ENCODE measurements at places on chromosomes 7 and 10.

- DNase-seq = peak; percentile 47
Observed at GRCh38 chr7:7772397-7772821, 54.0 kb upstream of the RPA3 start.

- DNase-seq = no peak
Observed at GRCh38 chr7:92751902-92752901, 84.2 kb downstream of the CDK6 start.

- no peak for DNase-seq
Observed at GRCh38 chr7:129574487-129574886, 37.0 kb upstream of the NRF1 start.

- DNase-seq = peak; percentile 30
Observed at GRCh38 chr10:135601-136464, 578 bp downstream of the ZMYND11 start.

DNA sequence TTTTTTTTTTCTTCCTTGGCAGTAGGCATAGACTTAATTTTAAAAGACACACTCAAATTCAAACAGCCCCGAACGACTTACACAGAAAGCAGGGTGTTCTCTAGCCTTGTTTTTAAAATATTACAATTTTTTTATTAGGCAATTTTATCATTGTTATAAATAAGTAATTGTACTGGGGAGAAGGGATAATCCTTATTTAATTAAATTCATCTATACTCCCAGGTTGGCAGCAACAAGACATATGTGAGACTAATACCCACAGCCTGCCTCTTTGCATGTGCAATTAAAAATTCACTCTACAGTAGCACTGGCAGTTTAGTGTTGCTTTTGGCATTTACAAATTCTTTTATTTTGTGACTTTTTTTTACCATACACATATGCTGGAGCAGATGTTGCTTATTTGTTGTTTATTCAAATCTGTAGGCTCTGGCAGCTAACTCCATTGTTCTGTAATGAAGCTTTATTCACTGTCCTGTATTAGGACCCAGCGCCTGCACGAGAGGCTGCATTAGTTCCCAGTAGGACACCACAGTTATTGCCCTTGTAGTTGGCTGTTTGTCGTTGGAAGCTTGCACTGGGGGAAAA lies 84.9 kb upstream of the PPP1R17 start:
- no peak for DNase-seq

GRCh38 chr10:75102830-75103673 lies 8.4 kb upstream of the SAMD8 start:
- no peak for DNase-seq

DNA sequence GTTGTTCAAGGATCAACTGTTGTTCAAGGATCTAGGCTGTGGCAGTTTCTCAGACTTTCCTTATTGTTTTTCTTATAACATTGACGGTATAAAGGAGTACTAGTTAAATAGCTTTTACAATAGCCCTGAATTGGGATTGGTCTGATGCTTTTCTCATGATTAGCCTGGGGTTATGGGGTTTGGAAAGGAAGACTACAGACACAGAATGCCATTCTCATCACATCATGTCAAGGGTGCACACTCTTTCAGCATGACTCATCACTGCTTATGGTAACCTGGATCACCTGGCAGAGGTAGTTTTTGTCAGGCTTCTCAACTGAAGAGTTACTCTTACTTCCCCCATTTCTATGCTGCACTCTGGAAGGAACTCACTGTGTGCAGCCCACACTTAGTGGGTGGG lies 194.2 kb upstream of the NPSR1 start:
- no peak for DNase-seq

GRCh38 chr10:8070440-8070839 lies 16.0 kb downstream of the GATA3 start:
- DNase-seq = no peak

GRCh38 chr7:20312562-20312961 lies 18.1 kb upstream of the ITGB8 start:
- peak; percentile 40 for DNase-seq

DNA sequence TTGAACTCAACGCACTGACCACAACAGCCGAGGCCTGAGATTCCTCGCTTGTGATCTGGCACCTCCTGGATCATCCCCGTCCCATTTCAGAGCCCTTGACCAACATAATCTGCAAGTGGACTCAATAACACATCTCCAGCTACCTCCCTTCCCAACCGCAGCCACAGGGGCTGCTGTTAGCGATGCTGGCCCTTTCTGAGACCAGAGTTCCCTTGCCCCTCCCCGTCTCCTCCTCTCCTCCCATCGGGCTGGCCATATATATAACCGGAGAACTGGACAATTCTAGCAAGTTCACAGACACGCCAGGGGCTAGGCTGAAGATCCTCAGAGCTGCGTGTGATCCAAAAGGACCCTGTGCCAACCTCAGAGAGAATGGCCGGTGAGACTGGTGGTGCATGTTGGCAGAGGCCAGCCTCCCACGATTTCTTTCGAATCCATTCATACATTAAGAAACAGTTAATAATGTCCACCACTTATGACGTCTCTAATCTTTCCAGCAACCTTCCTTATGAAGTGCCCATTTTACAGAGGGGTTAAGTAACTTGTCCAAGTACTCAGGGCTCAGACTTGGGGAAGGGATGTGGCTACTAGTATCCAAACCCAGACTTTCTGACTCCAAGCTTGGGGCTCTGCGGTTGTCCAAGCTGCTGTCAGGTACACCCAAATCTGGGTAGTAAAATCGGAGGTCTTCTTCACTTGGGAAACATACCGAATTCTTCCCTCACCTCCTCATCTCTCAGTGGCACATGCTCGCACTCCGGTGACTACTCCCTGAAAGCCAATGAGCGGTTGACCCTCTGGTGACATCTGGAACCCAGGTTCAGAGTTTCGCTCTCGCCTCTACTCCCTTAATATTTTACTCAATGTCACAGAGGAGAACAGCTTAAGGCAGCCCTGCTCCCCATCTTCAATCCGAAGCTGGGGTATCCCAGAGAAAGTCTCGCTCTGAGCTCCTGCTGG lies 11.2 kb upstream of the FEZF1 start:
- no peak for DNase-seq

- DNase-seq = no peak
Observed at GRCh38 chr10:16866541-16867275, 49.5 kb upstream of the RSU1 start.

DNA sequence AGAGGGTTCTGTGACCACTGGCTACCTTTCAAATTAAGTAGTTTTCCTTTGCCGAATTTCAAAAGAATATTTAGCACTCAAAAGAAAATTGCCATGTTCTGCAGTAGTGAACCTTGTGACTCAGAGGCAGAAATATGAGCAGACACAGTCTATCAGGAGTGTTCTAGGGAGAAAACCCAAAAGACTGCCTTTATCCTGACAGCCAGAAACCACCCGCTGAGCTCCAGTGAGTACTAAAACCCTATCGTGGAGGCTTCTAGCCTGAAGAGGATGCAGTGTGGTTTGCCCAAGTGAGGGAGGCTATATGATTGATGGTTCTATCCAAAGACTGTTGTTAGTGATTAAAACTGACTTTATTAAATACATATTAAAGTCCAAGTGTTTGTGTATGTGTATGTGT lies 21.9 kb downstream of the CHRM2 start:
- DNase-seq = no peak

- peak; percentile 97 for DNase-seq
Observed at GRCh38 chr7:2527505-2528467, 8.2 kb downstream of the LFNG start.

- no peak for DNase-seq
Observed at GRCh38 chr10:35639021-35639727, 2.9 kb downstream of the FZD8 start.

DNA sequence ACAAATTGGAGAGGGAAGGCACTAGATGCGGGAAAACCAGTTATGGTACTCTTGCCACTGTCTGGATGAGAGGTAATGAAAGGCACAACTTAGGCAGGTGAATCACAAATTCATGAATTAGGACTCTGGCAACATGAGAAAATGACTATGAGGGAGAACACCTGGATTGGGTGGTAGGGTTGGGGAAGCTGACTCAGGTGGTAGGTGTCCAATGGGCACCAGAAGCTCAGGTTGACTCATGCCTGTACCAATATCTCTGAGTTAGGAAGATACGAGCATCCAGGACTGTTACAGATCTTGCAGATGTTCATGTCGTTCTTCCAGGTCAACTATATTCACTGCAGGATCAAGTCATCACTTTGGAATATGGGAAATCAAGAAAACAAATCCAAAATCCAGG lies 56.7 kb downstream of the NPY start:
- DNase-seq = no peak

DNA sequence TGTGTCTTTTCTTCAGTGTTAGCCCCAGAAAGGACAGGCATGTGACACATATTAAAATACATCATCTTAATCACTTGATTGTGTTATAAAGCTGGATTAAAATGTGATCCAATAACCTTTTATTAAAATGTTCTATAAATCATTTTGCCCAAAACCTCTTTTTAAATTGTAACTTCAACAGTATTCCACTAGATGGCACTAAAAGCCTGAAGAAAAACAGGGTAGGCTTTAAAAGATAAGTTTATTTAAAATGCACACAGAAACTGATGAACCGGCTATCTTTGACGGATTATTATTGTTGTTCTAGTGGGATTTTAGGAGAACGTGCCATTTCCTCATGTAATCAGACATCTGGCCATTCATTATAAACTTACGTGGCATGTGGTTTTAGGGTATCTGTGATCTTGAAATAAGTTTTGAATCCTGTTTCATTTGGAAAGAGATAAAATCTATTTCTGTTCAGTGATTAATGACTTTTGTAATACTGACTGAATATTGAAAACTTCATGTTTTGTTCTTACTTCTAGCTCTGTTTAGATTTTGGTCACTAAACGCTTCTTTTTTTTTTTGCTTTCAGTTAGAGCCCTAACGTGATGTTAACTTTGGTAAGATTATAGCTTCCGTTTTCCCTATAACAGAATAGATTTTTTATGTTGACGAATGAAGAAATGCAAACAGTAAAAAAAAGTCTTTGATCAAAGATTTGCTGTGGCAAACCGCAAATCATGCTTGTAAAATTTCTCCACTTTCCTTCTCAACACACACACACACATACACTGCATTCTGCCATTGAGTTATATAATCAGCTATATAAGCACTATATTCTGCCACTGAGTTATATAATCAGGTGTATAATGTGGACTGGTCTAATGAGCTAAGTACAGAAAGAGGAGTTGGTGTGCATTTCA lies 13.6 kb downstream of the VPS50 start:
- DNase-seq = peak; percentile 28

DNA sequence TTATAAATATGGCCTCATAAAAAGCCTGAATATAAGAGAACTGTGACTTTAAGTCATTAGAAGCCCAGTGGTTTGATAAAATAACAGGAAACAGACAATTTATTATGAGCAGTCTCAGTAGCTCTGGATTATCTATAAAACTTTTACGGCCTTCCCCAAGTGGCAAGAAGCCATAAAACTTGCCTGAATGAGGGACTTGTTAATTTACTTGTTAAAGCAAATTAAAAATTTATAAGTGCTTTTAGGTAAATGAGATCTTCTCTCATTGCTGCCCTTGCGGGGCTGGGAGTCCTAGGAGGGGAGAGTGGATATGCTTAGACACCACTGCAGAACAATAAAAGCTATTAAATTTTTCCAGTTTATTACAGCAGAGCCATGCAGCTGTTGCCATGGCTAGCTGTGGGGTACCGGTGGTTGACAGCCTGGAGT lies 499.9 kb downstream of the AUTS2 start:
- no peak for DNase-seq

GRCh38 chr7:34762764-34763163 lies 104.7 kb downstream of the NPSR1 start:
- DNase-seq = no peak

- DNase-seq = no peak
Observed at GRCh38 chr7:738723-739454, 11.8 kb upstream of the PRKAR1B start.

GRCh38 chr10:117792214-117792613 lies 249.7 kb downstream of the EMX2 start:
- DNase-seq = no peak

- no peak for DNase-seq
Observed at GRCh38 chr10:129027906-129028305, 439.1 kb upstream of the MGMT start.

DNA sequence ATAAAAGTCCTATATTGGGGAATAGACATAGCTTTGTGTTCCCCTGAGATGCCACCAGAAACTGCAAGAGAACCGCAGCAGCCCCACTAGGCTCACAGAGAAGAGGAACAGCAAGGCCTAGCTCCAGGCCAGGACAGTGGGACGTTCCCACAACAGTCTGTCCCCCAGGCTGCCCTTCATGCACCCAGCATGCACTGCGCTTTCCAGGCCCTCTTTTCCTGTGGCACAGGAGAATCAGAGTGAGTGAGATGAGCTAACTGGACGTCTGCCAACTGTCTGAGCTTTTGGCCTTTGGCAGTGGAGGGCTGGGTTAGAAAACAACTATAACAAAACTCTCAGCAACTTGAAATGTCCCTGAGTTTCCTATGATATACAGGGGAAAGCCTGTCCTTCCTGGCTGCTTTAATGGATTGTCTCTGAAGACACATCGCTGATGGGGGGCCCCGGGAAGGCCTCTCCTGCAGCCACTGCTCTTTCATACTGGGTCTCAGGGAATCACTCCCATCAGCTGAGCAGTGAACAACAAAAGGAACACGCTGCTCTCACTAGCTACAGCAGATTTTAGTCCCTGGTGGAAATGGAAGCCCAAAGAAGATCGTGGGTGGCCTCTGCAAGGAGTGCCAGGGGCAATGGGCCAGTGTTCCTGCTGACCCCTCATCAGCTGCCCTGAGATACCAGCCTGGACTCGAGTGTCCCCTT lies 53.5 kb downstream of the PODXL start:
- DNase-seq = peak; percentile 26

GRCh38 chr10:125133696-125134482 lies 26.5 kb downstream of the CTBP2 start:
- DNase-seq = no peak

- no peak for DNase-seq
Observed at GRCh38 chr10:102649797-102650654, 5.7 kb downstream of the TRIM8 start.

DNA sequence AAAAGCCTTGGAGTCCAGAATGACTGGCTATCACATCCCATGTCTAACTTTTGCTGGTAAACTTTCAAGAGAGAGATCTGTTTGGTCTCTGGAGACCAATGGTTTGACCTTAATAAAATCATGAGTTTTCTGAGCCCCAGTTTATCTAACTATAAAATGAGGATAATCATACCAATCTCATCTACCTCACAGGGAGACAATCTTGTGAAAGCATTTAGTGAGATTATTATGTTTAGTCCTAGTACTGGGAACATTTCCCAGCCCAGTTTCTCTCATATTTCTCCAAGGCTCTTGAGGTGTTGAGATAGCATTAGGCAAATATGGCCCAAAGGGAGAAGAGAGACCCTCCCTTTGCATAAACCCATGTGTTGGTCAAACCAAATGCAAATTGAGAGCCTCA lies 25.8 kb downstream of the ABCC2 start:
- no peak for DNase-seq

GRCh38 chr7:45216181-45216580 lies 58.6 kb downstream of the RAMP3 start:
- DNase-seq = no peak

All from NCI-H510A treated with DMSO at 0.1 percent for 48 hours (cell line).